ENCODE measurements at places on chromosomes 7 and 10.

DNA sequence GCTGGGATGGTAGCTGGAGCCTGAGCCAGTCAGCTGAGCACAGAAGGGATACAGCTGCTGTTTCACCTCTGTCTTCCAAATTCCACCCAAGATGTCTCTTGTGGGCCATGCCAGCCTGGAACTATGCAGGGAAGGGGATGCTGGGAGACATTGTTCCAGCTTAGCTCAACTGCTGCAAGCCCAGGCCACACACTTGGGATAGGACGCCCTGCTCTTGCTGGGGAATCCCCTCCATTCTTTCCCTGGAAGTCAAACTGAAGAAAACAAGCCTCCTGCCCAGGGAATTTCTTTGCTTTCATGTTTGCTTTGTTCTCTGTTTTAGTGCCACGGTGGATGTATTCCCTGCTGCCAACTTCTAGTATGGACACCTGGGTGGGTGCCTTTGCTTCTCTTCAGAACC is 55.2 kb upstream of the CDK13 start:
- DNase-seq, result no peak

- no peak for DNase-seq
Observed at GRCh38 chr7:134500406-134500805, 27.0 kb upstream of the AKR1B10 start.

DNA sequence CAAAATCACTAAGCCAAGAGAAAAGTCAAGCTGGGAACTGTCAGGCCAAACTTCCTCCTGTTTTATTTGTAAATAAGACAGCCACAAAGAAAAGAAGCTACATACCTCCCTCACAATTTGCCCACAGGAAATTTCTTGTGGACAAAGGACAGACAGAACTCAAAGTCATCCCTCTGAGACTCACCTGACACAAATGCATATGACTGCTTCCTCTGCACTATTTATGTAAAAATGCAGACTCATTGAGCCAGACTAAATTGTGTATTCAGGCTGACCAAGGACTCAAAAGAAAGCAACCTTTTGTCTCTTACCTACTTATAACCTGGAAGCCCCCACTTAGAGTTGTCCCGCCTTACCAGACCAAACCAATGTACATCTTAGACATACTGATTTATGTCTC is 11.8 kb downstream of the TOMM7 start:
- no peak for DNase-seq

- no peak for DNase-seq
Observed at GRCh38 chr7:85054306-85054705, 132.6 kb downstream of the SEMA3D start.

DNA sequence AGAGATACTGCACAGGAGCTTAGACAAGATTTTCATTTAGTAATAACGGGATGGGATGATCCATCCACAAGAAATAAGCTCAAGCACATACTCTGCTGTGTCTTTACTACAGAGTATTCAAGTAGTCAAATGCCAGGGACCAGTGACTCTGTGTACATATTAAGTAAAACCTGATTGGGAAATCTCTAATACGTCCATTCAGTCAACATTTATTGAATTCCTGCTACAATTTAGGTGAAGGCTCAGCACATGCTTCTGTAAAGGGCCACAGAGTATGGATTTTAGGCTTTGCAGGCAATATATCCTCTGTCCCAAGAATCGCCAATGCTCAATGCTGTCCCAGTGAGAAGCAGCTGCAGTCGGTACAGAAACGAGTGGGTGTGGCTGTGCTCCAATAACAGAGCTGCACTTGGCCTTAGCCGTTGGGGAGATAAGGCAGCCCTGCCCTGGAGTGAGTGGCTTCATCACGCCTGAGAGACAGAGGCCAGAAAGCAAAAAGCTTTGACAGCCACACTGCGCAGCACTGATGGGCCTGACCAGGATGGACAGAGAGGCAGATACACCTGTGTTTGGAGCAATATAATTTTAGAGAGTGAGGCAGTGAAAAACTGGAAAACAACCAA is 186.8 kb downstream of the PARD3 start:
- no peak for DNase-seq

DNA sequence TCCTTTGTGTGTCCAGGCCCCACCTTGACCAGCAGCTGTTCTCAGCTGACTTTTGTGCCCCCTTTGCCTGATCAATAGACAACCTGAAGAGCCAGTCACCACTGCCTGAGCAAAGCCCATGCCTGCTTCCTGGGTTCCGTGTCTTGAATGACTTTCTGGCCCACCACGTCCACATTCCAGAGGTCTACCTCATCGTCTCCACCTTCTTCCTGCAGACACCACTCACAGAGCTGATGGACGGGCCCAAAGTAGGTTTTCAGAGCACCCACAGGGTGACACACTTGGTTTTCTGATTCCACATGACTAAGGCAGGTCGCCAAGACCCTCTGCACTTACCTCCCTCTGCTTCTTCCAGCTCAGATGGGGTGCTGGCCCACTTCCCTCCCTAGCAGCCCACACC is 126.8 kb downstream of the WDFY4 start:
- no peak for DNase-seq

DNA sequence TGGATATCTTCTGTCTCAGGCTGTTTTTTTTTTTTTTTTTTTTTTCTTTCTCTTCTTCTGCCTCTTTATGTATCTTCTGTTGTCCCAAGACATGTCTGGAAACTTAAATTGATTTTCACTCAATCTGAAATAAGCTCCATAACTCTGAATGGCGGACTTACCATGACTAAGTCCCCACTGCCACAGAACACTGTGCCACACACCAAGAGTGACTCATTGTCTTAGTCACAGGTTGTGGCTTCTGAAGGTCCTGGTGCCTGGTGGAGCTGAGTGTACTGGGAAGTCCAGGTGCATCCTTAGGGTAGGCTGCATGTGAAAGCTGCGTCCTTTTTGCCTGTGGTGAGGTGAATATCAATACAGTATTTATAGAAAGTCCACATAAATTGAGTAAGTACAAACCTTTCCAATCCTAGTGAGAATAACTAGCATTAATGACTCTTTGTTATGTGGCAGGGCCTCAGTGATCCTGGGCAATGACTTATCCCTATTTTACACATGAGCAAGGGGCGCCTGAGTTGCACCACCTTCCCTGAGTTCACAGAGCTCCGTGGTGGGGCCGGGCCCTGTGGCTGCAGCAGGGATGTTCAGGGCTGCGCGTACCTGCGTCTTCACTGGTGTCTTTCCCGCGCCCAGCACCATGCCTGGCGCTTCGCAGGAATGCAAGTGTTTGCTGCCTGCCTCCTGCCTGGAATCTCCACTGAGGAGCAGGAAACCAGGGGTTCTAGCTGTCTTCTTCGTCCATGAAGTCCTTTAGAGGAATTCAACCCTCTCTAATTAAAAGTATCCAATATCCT is 4.3 kb downstream of the PFKP start:
- DNase-seq, result no peak

GRCh38 chr10:10598297-10598696 is 419.4 kb upstream of the CELF2 start:
- no peak for DNase-seq

Data from NCI-H2227 treated with DMSO at 0.1 percent for 48 hours (cell line).